ENCODE measurements at places on chromosomes 13 and 19.

- no peak for DNase-seq
Observed at GRCh38 chr19:2235381-2236063, 607 bp downstream of the PLEKHJ1 start.

DNA sequence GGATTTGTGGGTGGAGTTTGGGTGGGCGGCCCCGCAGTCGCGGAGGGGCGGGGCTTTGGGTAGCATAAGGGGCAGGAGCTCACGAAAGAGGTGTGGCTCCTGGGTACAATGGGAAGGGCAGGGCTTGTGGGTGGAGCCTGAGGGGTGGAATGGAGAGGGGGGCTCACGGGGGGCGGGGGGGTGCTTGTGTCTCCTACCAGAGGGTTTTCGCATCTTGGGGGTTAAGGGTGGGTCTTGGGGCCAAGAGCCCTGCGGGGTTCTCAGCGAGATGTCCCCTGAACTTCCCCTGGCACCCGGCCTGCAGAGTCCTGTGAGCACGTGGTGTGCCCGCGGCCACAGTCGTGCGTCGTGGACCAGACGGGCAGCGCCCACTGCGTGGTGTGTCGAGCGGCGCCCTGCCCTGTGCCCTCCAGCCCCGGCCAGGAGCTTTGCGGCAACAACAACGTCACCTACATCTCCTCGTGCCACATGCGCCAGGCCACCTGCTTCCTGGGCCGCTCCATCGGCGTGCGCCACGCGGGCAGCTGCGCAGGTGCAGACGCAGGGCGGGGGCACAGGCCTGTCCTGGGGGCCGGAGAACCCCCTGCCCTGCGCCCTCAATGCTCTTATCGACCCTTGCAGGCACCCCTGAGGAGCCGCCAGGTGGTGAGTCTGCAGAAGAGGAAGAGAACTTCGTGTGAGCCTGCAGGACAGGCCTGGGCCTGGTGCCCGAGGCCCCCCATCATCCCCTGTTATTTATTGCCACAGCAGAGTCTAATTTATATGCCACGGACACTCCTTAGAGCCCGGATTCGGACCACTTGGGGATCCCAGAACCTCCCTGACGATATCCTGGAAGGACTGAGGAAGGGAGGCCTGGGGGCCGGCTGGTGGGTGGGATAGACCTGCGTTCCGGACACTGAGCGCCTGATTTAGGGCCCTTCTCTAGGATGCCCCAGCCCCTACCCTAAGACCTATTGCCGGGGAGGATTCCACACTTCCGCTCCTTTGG lies 5.1 kb downstream of the FSTL3 start:
- peak; percentile 93 for DNase-seq

DNA sequence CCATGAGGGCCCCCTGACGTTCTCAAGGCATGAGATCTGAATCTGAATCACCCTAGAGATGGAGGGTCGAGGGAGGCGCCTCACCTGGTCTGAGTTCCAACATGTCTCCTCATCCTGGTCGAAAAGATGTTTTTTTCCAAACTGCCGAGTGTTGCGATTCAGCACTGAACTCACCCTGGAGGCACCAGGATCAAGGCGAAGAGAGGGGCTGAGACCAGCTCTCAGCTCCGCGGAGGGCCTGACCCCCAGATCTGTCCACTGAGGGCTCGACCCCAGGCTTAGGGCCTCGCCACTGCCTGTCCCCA lies 555 bp downstream of the NR2C2AP start:
- DNase-seq = no peak

- DNase-seq = no peak
Observed at GRCh38 chr13:46665633-46666482, 112.9 kb downstream of the LRCH1 start.

GRCh38 chr19:6528544-6529121 lies 2.2 kb upstream of the TNFSF9 start:
- no peak for DNase-seq

- no peak for DNase-seq
Observed at GRCh38 chr13:33139780-33140535, 123.7 kb downstream of the KL start.

DNA sequence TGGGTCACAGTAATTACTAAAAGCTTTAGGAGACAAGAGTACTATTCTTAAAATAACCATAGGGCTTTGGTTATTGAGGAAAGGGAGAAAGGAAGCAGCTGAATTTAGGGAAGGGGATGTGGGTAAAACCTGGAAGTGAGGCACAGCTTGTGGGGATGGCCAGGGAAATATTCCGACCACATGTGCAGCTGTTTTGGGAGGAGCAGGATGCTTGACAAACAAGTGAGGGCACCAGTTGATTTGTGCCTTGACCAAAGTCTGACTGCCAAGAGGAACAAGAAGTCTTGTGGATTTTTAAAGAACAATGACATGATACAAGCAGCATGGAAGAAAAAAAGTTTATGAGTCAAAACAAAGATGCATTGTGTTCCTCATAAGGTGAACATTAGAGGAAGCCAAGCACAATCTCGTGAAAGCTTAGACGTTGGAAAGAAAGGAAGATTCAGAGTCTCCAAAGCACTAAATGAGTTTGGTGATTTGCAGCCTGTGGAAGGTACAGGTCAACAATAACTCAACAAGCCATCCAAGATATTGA lies 108.5 kb upstream of the GPC6 start:
- DNase-seq = no peak

- DNase-seq = peak; percentile 44
Observed at GRCh38 chr13:76803831-76804230, 82.4 kb downstream of the KCTD12 start.

DNA sequence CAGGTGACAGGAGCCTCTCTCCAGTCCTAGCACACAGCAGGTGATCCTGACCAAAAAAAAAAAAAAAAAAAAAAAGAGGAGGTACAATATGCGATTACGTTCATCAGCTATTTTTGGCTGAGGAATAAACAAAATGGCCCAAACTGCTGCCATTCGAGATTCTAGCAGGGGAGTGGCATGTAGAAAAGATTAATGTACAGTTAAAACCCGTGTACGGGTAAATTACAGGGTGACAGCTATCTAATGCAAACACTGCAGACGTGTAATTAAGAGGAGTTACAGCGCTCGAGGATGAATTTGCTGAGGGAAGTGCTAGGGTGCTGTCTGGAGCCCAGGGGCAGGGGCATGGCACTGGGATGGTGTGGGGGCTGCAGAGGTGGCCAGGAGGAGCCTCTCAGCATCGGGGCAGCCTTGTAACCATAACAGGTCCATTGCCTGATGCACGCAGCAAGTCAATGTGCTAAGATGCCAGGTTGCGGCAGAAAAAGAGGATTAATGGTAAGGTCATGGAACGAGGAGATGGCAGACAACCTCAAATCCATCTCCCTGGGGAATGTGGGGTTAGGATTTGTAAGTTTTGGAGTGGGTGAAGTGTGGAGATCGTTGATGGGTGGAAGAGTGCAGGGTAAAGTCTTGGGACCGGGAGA lies 17.4 kb downstream of the CHST8 start:
- DNase-seq = no peak

- DNase-seq = no peak
Observed at GRCh38 chr13:24165746-24166145, 5.2 kb downstream of the SPATA13 start.

- peak; percentile 48 for DNase-seq
Observed at GRCh38 chr13:67224148-67224846, 5.8 kb downstream of the PCDH9 start.

DNA sequence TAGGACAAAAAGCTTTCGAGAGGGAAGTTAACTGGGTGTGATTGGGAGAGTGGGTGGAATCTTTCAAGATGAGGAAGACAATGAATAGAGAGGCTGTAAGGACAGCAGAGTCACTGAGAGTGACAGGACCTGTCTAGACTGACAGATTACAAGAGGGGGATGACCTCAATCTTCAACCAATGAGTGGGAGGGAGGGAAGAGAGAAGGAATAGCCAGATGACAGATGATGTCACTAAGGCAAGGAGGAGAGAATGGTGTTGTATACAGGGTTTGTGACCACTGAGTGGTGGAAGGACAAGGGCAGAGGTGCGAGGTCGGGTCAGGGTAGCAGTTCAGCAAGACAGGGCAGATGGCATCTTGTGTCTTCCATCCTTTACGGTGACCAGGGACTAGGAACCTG lies 5.8 kb upstream of the ILF3 start:
- DNase-seq = no peak

- DNase-seq = no peak
Observed at GRCh38 chr19:45354241-45354842, 13.8 kb downstream of the KLC3 start.

DNA sequence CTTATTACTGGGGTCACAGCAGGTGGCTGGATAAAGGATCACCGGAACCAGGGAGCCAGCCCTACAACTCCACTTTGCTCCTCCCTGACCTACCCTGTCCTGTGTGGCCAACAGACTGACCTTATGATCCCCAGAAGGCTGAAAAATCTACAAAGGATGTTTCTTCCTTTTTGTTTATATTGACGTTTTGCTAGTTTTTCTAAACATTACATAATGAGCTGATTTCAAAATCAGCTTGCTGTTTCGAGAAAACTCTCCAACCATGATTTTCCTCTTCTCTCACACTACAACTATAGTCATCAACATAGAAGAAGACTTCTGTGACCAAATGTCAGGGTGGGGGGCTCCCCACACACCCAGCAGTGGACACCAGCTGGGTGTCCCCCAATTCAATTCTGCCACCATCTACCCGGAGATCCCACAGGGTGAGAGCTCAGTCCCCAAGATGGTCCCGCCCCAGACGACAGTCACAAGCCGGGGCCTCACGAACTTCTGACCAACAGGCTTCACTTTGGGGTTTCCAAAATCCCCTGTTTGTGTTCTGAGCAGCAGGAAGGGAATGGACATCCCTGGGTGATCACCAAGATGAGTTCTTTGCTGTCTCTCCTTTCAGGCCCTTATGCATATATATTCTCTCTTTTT lies 35.0 kb downstream of the ZNF536 start:
- DNase-seq = no peak

DNA sequence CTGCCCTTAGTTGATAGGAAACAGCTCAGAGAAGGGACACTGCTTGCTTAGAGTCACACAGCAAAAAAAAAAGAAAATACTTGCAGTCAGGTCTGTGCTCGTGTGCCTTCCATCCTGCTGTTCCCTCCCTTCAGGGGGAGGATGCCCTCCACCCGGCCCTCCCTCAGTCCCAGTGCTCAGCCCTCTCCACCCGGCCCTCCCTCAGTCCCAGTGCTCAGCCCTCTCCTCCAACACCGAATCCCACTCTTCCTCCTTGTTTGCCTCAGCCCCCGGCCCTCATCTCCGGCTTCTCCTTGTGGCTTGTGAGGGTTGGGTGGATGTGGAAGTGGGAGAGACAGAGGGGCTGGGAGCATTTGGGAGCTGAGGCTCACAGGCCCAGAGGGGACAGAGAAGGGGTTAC lies 5.8 kb downstream of the TFPT start:
- DNase-seq = no peak
